ENCODE measurements at places on chromosomes 13 and 19. TPM values are rescaled to one million over a fixed set of nuclear protein-coding genes. Genes with fewer than 3 reads are reported as not detected.

The GIPR gene
- total RNA-seq, result 1.2 TPM

The ZNF135 gene
- 0.84 TPM for total RNA-seq

The SHISA2 gene
- 0.52 TPM for total RNA-seq

The COX6B2 gene
- not detected for total RNA-seq

The PSG2 gene
- total RNA-seq, result not detected

The ZIK1 gene
- 8.4 TPM for total RNA-seq

The ZNF528 gene
- 13.5 TPM for total RNA-seq

The PABPC3 gene
- total RNA-seq, result 0.84 TPM

The RHPN2 gene
- total RNA-seq, result 0.31 TPM

The ERICH4 gene
- not detected for total RNA-seq

The F2RL3 gene
- 1.7 TPM for total RNA-seq

The CPAMD8 gene
- total RNA-seq, result 4.0 TPM

The CCDC9 gene
- 11.5 TPM for total RNA-seq
